ENCODE measurements at places on chromosomes 5 and 9.
A peak's percentile ranks its signal among the peaks of the same experiment; 100 is the strongest.

DNA sequence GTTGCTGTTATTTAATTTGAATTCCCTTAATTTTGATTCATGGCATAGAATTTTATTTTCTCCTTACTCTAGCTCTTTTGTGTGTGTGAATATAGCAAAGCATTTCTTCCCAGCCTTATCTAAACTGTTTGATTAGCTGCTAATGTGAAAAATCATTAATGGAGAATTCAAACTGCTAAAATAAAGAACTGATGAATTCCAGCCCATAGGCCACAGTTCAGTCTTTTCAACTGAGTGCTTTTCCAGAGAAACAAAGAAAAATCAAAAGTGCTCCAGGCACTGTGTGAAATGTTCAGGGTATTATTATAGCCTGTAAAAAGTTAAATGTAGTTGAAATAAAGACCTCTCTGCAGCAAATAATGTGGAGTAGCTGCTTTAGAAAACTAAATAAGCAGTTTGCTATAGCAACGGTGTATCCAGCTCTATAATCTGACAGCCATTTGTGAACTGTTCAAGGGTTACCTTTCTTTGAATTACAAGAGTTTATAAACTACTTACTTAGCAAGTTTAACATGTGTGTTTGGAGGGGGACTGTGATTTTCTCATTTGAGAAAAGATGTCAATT is 123.8 kb downstream of the GIN1 start:
- no peak for DNase-seq

DNA sequence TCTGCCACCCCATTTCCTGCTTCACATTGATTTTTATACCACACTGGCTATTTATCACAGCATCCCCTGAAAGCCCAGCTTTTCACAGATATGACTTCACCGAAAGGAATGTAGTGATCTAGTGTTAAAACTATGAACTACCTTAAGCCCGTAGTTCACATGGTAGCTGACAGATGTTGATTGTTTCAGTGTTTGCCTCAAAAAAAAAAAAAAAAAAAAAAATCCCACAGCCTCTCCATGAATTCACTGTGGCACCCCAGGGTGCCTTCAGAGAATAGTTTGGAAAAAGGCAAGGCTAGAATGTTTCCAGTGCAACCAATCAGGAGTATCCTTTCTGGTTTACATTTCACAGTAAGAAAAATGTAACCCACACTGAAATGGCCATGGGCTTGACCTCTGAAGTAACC is 37.1 kb downstream of the GLIS3 start:
- peak; percentile 34 for DNase-seq

- no peak for DNase-seq
These were observed 12.1 kb downstream of the MTRR start for GRCh38 chr5:7881091-7881490.

DNA sequence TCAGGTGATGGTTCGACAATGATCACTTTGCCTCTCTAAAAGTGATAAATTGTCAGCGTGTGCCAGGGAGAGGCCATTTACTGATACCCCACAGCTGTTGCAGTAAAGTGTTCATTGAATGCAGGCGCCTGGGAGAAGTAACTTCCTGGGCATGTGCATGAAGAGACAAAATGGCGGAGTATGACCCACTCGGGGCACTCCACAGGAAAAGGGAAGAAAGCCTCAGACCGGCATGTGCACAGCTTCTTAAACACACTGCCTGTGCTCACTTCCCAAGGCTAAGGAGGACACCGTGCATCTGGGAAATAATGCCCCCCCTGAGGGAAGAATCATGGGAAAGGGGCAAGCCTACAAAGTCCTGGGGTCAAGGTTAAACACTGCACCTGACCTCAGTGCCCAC is 329.5 kb downstream of the ICE1 start:
- DNase-seq = no peak

DNA sequence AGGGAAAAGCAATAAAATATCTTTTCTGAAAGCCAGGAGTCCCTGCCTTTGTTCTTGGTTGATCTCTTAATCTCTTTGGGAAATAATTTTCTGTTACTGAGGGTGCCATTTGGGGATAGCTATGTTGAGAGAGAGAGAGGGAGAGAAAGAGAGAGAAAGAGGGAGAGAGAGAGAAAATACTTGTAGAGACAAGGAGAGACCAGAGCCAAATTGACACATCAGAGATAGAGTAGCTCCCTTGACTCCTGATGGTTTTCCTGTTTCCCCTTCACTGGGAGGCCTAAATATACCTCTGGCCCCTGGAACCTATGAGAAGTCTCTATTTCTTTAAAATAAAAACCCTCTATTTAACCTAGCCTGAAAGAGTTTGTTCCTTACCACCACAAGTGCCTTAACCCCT is 14.9 kb downstream of the CMYA5 start:
- no peak for DNase-seq

DNA sequence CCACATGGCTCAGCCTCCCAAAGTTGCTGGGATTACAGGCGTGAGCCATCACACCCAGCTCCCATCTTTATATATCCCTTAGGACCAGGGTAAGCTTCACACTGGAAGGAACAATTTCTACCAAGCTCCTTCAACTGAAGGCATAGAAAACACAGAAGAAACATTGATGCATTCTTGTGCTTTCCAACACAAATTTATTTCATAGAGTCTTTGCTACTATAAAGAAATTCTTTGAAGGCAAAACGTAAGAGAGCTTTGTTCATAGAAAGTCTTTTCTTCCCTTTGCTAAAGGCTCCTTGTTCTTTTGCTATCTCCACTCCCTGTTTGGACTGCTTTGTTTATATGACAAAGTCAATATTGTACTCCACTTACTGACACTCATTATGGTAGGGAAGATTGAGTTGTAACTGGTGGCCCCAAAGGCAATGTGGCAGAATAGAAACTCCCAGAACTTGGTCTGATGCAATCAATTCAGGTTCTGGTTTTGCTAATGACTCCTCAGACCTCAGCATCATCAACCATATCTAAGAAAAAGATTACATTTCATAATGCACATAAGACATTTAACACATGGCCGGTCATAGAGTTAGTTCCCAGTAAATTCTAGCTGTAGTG is 97.4 kb upstream of the CLINT1 start:
- no peak for DNase-seq

- DNase-seq = no peak
These were observed 135.9 kb downstream of the RNF180 start for GRCh38 chr5:64301566-64301965.

GRCh38 chr9:103649086-103649485 is 445.0 kb upstream of the SMC2 start:
- no peak for DNase-seq

- no peak for DNase-seq
These were observed 114.1 kb downstream of the PCSK5 start for GRCh38 chr9:76004526-76004925.

GRCh38 chr9:16344343-16344742 is 526.1 kb downstream of the BNC2 start:
- no peak for DNase-seq

- no peak for DNase-seq
These were observed 122.9 kb upstream of the IL12B start for GRCh38 chr5:159453209-159453608.

Measured in NCI-H2171 (cell line).